Ureter (tissue), 1 donor: ENCODE measurements at places on chromosomes 1 and 21.

DNA sequence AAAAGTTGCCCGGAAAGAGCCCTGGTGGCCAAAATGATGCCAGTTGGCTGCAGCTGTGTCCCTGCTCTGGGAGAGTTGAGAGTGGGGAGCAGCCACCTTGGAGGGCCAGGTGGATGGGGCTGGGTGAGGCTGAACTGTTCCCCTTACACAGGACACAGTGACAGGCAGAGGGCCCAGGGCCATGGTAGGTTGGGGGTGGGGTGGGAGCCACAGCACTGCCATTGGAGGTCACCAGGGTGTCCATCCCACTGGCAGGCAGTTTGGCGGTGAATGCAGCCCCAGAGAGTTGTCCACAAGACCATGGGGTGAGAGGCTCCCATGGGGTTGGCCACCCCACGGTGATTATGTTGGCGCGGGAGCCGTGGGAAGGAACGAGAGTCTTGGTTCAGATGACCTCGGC, 87.7 kb downstream of the POFUT2 start:
- DNase-seq: no peak

DNA sequence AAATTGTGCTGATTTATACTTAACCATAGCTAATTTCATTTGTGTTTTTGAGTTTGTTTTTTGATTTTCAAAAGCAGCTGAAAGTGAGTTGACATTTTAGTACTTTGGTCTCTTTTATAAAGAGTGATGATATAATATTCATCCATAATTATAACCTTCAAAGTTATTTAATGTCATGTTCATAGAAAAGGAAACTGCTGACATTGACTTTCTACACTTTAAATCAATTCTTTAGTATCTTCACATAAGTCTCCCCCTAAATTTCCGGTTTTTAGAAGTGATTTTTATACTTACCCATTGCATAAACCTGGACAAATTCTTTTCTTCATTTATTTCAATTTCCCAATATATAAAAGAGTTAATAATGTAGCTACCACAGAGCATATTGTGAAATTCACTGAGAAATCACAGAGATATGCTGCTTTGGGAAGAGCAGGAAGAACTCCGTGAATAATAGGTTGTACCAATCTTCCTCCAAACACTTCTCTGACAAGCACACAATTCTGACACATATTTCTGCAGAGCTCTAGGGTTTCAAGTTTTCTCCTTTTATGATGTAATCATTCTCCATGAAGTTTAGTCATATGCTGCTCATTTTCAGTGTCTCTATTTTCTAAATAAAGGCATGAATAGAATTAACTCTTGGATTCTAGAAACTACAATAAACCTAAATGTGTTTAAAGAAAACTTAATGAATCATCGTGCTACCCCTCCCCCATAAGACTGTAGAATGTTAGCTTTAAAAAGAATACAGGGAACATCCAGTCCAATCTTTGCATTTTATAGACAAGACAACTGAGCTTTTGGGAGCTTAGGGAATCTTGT, 25.6 kb upstream of the CDC42BPA start:
- DNase-seq: no peak

GRCh38 chr1:70205071-70205433, 327 bp downstream of the LRRC40 start:
- DNase-seq: no peak

DNA sequence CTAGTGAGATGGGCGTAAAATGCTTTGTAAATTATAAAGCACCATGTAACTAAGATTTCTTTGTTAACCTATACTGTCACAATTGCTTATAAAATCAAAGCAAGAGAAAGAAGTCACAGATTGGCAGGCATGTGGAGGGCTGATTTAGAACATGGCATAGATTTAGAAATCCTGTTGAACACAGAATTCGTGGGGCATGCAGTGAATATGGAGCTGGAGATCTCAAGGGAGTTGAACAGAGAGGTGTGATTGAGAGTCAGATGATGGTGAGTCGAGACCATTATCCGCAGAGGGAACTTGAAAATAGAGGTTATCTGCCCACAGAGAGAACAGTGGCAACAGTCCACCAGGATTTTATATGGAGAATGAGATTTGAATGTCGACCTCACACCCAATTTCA, 27.6 kb downstream of the PBX1 start:
- DNase-seq: no peak

- no peak for DNase-seq
Measured at GRCh38 chr1:27615346-27616192, 11.6 kb upstream of the AHDC1 start.

DNA sequence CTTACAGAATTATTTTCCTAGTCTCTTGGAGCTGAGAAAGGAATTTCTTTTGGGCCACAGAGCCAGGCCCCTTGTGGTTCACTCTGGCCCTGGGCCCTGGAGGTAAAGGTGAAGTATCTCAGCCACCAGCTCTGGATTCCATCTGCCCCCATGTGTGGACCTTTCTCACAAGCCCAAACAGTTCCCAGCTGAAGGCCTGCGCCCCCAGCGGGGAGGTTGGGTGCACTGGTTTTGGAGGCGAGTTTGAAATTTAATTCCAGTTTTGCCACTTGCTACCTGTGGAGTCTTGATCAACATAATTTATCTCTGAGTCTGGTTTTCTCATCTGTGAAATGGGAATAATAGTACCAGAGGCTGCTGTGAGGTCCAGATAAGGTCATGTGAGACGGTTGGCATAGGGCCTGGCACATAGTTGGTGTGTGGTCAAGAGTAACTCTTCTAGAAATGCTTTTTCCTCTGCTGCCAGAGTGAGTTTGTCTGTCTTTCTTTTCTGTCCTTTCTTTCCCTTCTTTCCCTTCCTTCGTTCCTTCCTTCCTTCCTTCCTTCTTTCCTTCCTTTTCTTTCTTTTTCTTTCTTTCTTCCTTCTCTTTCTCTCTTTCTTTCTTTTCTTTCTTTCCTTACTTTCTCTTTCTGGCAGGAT, 6.1 kb downstream of the AGTRAP start:
- DNase-seq: no peak

GRCh38 chr1:186629341-186629740, 50.9 kb downstream of the PTGS2 start:
- no peak for DNase-seq

DNA sequence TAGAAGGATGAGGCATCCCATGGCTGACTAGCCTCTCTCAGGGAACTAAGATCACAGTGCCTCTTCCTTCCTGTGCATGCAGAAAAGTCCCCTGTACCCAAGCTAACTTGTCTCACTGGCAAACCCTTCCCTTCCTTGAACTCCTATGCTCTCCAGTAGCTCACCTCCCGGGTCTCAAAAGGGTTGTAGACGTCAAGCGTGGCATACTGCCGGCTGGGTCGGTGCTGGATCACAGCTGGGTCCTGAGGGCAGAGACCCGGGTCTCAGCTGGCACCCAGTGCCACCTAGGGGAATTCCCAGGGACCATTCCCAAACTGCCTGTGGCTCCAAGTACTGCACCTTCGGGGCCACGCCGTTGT, 688 bp downstream of the SCAMP3 start:
- no peak for DNase-seq

DNA sequence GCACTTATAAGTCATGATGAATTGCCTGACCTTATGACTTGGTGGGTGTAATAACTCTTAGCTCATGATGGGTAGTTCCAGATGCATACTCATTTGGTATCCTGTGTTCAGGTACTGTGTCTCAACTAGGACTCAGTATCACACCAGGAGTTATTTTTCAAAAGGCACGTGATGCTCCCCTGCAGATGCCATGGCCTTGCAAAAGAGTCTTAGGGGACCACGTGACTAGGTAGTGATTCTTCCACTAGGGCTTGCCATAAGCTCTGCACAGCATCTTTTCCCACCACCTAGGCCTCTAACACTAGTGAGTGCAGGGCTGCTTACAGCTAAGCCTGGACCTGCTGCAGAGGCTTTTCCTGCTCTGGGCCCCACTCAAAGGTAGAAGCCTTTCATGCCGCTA, 3.9 kb upstream of the FCAMR start:
- no peak for DNase-seq

GRCh38 chr1:219757890-219758289, 145.0 kb upstream of the ZC3H11B start:
- DNase-seq: peak; percentile 57
